ENCODE measurements at places on chromosomes 1 and 21. TPM values are rescaled to one million over a fixed set of nuclear protein-coding genes. Genes with fewer than 3 reads are reported as not detected.

The FHL3 gene
- polyA plus RNA-seq, result 11.5 TPM

The TAS1R1 gene
- polyA plus RNA-seq, result not detected

The ITLN2 gene
- not detected for polyA plus RNA-seq

The CNKSR1 gene
- polyA plus RNA-seq, result 15.2 TPM

The PLPP3 gene
- polyA plus RNA-seq, result 120 TPM

GRCh38 chr1:169326956-169327268 is 40.7 kb downstream of the NME7 start:
- no peak for DNase-seq

DNA sequence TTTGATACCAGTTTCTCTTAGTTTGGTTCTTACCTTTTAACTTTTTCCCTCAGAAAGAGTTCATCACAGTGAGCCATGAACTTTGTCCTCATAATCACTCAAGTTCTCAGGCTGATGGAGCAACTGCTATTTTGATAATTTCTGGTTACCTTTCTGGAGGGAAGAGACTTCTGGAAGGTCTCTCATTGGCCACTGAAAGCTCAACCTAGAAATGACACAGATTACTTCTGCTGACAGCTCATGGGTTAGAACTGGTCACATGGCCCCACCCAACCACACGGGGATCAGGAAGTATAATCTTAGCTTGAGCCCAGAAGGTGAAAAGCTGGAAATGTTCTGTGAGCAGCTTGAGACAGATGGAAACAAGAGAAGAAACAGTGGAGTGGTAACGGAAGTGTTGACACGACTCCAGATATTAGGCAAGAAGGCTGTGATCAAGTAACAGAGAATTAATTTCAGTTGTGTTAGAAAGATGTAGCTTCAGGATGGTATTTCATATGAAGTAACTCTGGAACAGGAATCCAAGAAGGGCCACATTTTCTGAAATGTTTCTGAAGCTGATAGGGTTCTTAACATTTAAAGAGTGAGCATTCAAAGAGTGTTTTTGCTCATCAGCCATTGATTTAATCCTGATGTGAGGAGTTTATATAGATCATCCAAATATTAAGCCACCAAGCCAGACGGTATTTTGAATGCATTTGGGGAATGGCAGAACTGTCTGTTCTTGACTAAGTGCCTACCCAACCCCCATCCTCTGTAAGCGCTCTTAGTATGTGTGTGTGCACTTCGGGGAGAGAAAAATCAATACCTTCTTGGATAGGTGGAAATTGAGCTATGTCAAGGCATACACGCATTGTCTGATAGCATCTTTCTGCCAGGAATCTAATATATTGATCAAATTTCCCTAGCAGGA is 21.9 kb upstream of the XPR1 start:
- peak; percentile 66 for DNase-seq

Measured in right lung (tissue), 10 donors.